ENCODE measurements at places on chromosomes 16 and 17. TPM values are rescaled to one million over a fixed set of nuclear protein-coding genes. Genes with fewer than 3 reads are reported as not detected.

GRCh38 chr17:67531291-67531690, 154.2 kb downstream of the PITPNC1 start:
- peaks cover 30% of the 10 kb centered on the region for H3K4me1 ChIP-seq
- H3K36me3 ChIP-seq = peaks cover 7% of the 10 kb centered on the region
- H3K27me3 ChIP-seq = no peaks in the 10 kb centered on the region

DNA sequence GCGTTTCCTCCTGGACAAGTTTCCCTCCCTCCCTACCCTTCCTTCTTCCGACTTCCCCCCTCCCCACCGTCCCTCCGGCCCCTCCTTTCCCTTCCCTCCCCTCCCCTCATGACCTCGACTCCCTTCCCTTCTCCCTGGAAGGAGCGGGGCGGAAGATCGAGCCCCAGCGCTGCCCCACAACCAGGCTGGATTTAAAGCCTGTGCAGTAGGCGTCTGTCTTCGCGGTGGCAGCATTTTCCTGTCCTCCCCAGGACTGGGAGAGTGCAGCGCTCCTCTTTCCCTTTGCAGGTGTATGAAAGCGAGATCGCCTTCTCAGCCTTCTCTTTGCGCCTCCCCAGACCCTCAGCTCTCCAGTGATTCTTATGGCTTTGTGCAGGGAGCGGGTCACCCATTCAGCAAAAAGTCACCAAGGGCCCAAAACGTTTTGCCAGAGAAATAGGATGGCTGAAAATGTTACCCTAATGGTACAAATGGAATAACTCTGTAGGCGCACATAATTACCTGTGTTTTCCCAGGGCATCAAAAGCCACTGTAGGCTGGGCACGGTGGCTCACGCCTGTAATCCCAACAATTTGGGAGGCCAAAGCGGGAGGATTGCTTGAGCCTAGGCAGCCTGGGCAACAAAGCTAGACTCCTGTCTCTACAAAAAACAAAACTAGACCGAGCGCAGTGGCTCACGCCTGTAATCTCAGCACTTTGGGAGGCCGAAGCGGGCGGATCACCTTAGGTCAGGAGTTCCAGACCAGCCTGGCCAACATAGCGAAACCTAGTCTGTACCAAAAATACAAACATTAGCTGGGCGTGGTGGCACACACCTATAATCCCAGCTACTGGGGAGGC, 40.8 kb downstream of the SLFN12L start:
- no peak overlapping the region for H3K27ac ChIP-seq
- H3K4me3 ChIP-seq = no peak overlapping the region
- peaks cover 94% of the 10 kb centered on the region for H3K27me3 ChIP-seq

GRCh38 chr16:51710905-51711563, 560.0 kb upstream of the SALL1 start:
- no peak overlapping the region for H3K27ac ChIP-seq
- no peaks in the 10 kb centered on the region for H3K27me3 ChIP-seq
- no peak for DNase-seq

DNA sequence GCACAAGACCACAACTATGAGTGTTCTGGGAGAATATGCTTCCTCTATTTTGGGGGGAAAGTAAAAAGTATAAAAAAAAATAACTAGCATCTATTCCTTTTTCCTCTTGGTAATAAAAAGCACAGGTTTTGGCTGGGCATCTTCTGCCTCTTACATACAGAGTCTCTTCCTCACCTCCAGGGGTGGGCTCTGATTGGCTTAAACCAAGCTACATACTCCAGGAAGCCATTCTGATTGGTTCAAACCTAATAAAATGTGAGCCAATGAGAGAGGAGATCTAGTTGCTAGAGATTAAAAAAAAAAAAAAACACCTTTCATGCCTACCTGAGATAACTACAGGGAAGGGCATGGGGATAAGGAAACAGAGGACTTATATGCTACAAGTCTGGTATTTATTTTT, 365.9 kb upstream of the ERCC4 start:
- no peak overlapping the region for H3K4me3 ChIP-seq
- no peaks in the 10 kb centered on the region for H3K4me1 ChIP-seq
- no peaks in the 10 kb centered on the region for H3K36me3 ChIP-seq
- no peaks in the 10 kb centered on the region for H3K27me3 ChIP-seq
- no peak for DNase-seq

- H3K27ac ChIP-seq = no peak overlapping the region
- H3K27me3 ChIP-seq = no peaks in the 10 kb centered on the region
- peaks cover 7% of the 10 kb centered on the region for H3K4me1 ChIP-seq
Measured at GRCh38 chr16:79188115-79188738, 412.3 kb downstream of the MAF start.

DNA sequence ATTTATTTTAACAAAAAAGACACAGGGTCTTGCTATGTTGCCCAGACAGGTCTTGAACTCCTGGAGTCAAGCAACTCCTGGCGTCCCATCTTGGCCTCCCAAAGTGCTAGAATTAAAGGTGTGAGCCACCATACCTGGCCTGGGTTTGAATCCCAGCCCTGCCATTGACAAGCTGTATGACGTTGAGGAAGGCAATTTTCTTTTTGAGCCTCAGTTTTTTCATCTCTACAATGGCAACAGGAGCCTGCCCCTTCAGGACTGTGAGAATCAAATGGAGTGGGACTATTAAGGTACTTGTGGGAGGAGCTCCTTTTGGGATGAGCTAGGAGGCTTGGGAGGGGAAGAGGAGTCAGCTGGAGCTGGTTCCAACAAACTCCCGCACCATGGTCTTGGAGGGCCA, 6.2 kb downstream of the RARA start:
- no peak for DNase-seq
- no peak overlapping the region for H3K4me3 ChIP-seq
- no peaks in the 10 kb centered on the region for H3K27me3 ChIP-seq
- peaks cover 79% of the 10 kb centered on the region for H3K4me1 ChIP-seq
- no peaks in the 10 kb centered on the region for H3K36me3 ChIP-seq

- H3K27ac ChIP-seq = no peak overlapping the region
- H3K36me3 ChIP-seq = no peaks in the 10 kb centered on the region
- DNase-seq = no peak
- no peak overlapping the region for H3K4me3 ChIP-seq
Measured at GRCh38 chr17:39736319-39737165, 1.2 kb upstream of the GRB7 start.

- H3K36me3 ChIP-seq = no peaks in the 10 kb centered on the region
- peaks cover 30% of the 10 kb centered on the region for H3K4me1 ChIP-seq
- H3K27ac ChIP-seq = peak overlapping the region; percentile 93
- no peak for DNase-seq
Measured at GRCh38 chr16:31093132-31093703, 1.4 kb downstream of the VKORC1 start.

DNA sequence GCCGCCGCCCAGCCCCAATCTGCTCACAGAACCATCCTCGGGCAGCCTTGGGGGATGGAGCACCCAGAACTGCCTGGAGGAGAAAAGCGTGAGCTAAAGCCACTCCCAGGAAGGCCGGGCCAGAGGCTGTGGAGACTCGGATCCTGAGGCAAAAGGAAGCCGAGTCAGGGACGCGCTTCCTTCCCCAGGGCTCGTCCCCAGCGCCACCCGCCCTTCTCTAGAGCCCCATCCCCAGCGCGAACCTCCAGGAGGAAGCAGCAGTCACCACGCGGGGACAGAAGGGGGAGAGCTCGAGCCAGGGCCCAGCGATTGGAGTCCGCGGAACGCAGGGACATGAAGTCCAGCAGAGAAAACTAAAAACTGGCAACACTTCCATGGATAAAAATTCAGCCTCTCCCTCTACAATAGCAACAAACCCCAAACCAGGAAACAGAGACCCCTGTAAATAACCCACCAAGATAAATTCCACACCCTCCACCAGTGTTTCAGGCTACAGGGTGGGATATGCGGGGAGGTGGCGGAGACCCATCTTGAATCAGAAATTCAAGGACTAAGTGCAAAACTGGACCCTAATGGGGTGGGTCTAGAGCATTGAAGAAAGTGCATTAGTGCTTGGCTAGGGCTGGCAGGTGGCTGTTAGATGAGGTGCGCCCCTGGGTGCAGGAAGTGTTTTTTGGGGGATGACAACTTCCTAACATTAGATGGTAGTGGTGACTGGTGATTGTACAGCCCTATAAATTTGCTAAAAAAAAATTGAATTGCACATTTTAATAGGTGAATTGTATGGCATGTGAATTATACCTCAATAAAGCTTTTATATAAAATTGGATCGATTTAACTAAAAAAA, 116.1 kb upstream of the METRNL start:
- no peaks in the 10 kb centered on the region for H3K36me3 ChIP-seq
- no peaks in the 10 kb centered on the region for H3K27me3 ChIP-seq
- peak overlapping the region; percentile 85 for H3K27ac ChIP-seq
- H3K4me3 ChIP-seq = peak overlapping the region; percentile 30

- peaks cover 12% of the 10 kb centered on the region for H3K4me1 ChIP-seq
- H3K4me3 ChIP-seq = no peak overlapping the region
- H3K27ac ChIP-seq = peak overlapping the region; percentile 54
Measured at GRCh38 chr16:57653936-57654335, 14.2 kb upstream of the ADGRG3 start.

DNA sequence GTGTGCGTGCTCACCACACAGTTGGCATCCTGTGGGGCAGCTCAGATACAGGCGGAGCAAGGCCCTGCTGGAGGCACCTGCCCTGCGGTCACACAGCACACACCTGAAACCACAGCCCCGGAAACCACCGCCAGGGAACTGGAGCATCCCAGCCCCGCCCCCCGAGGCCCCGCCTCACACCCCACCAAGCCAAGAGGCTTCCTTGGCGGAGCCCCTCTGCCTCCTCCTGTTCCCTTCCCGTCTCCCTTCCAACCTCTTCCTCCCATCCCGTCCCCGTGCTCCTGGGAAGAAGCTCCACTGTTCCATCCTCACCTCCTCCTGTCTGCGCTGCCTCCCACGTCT, 205.5 kb downstream of the NTN1 start:
- H3K4me1 ChIP-seq = no peaks in the 10 kb centered on the region
- DNase-seq = no peak
- H3K36me3 ChIP-seq = no peaks in the 10 kb centered on the region
- no peaks in the 10 kb centered on the region for H3K27me3 ChIP-seq
- no peak overlapping the region for H3K27ac ChIP-seq
- no peak overlapping the region for H3K4me3 ChIP-seq

GRCh38 chr16:13463619-13464018, 456.3 kb upstream of the ERCC4 start:
- no peak for DNase-seq
- no peaks in the 10 kb centered on the region for H3K27me3 ChIP-seq
- no peaks in the 10 kb centered on the region for H3K36me3 ChIP-seq
- no peaks in the 10 kb centered on the region for H3K4me1 ChIP-seq
- H3K4me3 ChIP-seq = no peak overlapping the region

- H3K4me1 ChIP-seq = peaks cover 29% of the 10 kb centered on the region
- no peaks in the 10 kb centered on the region for H3K27me3 ChIP-seq
- H3K27ac ChIP-seq = no peak overlapping the region
- H3K36me3 ChIP-seq = no peaks in the 10 kb centered on the region
Measured at GRCh38 chr16:66486773-66487579, 59.9 kb downstream of the BEAN1 start.

KCNJ12 gene
- 8.1 TPM for total RNA-seq

SNN gene
- total RNA-seq = 61.4 TPM

GINS2 gene
- 2.8 TPM for total RNA-seq

HID1 gene
- total RNA-seq = 10.8 TPM

GABARAP gene
- 567 TPM for total RNA-seq
